ENCODE measurements at places on chromosomes 12 and 14. TPM values are rescaled to one million over a fixed set of nuclear protein-coding genes. Genes with fewer than 3 reads are reported as not detected.

Gene NOXRED1
- 0.21 TPM for total RNA-seq

Gene KCNK10
- total RNA-seq, result 0.10 TPM

Gene MEG3
- 1.7 TPM for total RNA-seq

Gene MYO1A
- total RNA-seq, result 0.31 TPM

Gene KRT4
- total RNA-seq, result not detected

All from mononuclear cell (primary cell).